ENCODE measurements at places on chromosomes 5 and 9.

DNA sequence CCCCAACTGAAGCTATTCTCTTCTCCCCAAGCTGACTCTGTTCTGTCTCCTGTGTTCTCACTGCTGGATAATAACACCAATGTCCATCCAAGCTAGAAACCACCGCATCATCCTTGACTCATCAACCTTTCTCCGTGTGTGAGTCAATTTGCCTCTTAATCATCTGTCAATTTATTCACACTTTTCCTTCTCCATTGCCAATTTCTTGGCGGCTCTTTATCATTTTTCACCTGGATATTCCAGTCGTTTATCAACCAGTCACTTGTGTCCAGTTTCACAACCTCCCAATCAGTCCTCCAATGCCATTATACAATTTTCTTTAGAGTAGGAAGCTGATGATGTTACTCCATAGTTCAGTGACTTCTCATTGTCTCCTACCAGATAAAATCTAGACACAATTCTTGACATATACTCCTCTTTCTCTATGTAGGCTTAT, 45.4 kb upstream of the LIFR start:
- no peak for DNase-seq

- DNase-seq: no peak
Measured at GRCh38 chr5:180290568-180291233, 1.2 kb downstream of the MAPK9 start.

- no peak for DNase-seq
Measured at GRCh38 chr9:96618209-96619123, 1.2 kb downstream of the CDC14B start.

DNA sequence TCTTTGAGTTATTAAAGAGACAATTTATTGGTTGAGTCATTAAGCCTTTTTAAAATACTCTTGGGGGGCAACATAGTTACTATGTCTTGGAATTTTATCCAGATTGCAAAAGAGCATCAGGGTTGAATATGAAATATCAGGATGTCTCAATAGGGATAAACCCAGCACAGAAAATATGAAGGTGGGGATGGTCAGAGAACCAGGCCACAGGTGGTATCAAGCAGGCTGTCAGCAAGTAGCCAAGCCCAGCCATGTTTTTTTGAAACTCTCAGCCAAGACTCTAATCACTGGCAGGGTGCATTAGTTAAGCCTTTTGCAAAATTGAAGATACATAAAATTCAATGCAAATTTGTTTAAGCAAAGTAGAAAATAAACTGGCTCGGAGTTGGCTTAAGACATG, 468.9 kb downstream of the DTWD2 start:
- no peak for DNase-seq

GRCh38 chr5:102782217-102782872, 27.2 kb downstream of the PAM start:
- no peak for DNase-seq

GRCh38 chr5:129022599-129022998, 57.3 kb downstream of the SLC27A6 start:
- no peak for DNase-seq

DNA sequence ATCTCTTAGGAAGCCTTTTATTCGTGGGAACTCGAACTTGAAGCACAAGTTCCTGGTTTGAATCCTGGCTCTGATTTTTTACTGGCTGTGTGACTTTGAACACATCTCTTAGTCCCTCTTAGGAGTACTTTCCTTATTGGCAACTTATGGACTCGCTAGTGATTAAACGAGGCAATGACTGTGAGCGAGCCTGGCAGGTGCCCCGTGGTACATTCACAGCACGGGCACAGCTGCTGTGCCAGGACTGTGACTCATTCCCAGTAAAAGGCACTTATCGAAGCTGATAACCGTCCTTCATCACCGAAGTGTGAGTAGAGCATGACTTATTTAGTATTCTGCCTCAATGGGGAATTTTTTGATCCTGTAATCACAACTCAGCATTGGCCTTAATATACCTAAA, 22.7 kb downstream of the CFAP90 start:
- no peak for DNase-seq

DNA sequence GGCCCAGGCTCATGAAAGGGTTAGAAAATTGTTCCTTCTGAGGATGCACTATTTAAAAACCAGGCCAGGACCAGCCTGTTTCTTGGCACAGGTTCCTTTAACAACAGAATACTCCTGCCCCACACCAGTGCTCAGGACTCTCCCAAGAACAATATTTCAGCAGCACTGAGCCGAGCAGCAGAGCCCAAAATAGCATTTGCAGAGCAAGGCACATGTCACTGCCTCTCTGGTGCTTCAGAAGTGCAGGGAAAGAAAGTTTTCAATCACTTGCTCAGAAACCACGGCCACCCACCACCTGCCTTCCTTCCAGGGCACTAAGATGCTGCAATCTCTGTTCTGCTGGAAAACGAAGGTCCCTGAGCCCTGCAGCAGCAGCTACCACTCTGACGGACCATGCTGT, 77.6 kb downstream of the SIL1 start:
- DNase-seq: no peak

DNA sequence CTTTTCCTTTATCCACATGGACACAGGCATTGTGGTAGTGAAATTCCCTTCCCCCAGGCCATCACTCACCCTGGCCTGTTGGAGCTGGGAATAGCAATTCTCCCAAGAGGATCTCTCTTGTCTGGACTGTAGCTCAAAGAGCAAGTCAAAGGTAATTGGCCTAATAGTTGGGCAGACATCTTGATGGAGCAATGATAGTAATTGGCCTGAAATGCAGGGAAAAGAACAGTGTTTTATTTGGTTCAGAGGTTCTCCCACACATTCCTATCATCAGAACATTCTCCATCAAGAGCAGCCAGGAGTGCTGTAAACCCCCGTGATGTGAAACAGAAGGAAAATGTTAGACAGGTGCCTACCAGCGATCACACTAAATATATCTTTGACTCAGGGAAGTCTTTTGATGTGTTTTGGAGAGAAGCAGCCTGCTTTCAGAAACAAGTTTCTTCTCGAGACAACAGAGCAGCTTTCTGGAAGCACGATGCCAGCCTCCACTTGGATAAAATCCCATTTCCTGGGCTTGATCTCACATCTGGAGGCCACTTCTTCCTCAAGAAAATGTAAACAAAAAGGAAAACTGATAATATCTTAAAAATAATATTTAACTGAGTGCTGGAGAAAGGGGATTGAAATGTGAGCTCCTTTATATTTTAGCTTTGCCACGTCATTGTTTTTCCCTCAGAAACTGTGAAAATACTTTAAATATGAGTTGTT, 198.1 kb upstream of the WWC1 start:
- no peak for DNase-seq

DNA sequence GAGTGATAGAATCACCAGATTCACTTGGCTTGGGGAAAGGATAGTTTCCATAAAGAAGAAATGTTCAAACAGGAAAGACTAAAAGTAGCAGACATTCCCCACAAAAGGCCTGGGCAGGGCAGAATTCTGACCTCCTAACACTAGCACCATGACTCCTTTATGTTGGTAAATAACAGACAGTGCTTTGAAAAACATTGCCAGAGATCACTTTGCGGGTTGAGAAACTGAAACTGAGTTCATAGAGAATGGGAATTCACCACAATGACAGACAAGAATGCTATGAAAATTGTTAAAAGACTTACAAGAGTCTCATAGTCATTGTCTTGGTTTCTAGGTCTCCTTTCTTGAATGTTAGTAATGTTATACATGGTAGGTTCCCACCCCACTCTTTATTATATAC, 172.5 kb upstream of the GLRA1 start:
- DNase-seq: no peak

- no peak for DNase-seq
Measured at GRCh38 chr9:18855656-18856055, 177.4 kb downstream of the SAXO1 start.

- no peak for DNase-seq
Measured at GRCh38 chr9:20853866-20854265, 169.8 kb downstream of the FOCAD start.

GRCh38 chr9:115649991-115650472, 503.6 kb upstream of the PAPPA start:
- DNase-seq: no peak

- no peak for DNase-seq
Measured at GRCh38 chr5:93915142-93915553, 173.7 kb upstream of the POU5F2 start.

- no peak for DNase-seq
Measured at GRCh38 chr5:74167206-74167929, 473.2 kb downstream of the ENC1 start.

DNA sequence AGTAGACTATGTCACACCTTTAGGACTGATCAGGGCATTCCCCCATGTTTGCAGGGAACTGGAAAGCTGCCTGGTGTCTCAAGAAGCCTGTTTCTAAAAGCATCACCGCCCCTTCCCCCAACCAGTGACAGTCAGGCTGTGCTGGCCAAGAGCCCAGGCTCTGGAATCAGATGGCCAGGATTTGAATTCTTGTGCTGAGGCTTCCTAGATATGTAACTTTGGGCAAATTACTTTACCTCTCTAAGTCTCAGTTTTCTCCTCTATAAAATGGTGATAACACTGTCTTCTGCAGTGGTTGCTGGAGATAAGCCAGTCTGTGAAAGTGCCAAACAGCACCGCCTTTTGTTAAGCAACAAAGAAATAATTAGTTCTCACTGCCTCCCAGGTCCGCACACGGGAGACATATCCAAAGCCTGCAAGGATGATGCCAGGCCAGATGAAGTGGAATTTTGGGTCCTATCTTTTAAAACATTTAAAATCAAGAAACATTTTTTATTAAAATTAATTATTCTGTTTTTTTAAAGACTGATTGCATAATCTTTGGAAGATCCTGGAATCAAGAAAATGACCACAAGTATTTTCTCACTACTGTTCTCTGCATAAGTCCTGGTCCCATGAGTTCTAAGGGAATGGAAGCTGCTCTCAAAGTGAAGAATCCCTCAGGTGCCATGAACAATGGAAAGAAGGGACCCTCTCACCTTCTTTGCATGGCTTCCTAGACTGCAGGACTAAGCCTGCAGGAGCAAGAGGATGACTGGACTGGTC, 13.9 kb downstream of the SLC31A2 start:
- no peak for DNase-seq

GRCh38 chr9:38318759-38319495, 73.6 kb upstream of the ALDH1B1 start:
- DNase-seq: no peak

- no peak for DNase-seq
Measured at GRCh38 chr5:90949469-90950358, 391.1 kb downstream of the ADGRV1 start.

DNA sequence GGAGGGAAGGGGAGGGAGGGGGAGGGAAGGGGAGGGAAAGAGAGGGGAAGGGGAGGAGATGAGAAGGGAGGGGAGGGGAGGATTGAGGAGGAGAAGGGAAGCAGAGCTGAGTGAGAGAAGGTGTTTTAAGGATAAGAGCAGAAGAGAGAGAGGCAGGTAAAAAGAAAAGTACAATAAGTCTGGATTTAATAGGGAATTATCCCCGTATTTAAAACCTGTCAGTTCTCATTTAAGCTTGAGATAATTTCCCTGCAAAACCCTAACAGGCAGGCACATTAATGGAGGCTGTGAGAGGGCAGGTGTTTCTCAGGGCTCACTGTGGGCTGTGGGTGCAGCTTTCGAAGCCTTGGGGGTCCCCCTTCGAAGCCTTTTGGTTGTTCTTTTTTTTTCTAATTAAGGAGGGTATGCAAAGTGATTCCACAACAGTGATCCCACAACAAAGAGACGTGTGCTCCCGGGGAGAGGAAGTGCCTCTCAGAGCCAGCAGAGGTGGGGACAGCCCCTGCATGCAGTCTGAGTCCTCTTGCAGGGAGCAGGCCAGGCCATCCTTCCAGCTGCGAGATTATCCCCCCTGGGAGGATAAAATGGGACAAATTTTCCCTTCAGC, 317.9 kb upstream of the IRX1 start:
- no peak for DNase-seq

- no peak for DNase-seq
Measured at GRCh38 chr5:79898611-79899010, 92.5 kb downstream of the MTX3 start.

- DNase-seq: no peak
Measured at GRCh38 chr9:129109537-129109903, 1.1 kb downstream of the CRAT start.

- no peak for DNase-seq
Measured at GRCh38 chr9:82208741-82209450, 220.3 kb downstream of the SPATA31D1 start.

- no peak for DNase-seq
Measured at GRCh38 chr5:17180330-17180843, 37.0 kb upstream of the BASP1 start.

DNA sequence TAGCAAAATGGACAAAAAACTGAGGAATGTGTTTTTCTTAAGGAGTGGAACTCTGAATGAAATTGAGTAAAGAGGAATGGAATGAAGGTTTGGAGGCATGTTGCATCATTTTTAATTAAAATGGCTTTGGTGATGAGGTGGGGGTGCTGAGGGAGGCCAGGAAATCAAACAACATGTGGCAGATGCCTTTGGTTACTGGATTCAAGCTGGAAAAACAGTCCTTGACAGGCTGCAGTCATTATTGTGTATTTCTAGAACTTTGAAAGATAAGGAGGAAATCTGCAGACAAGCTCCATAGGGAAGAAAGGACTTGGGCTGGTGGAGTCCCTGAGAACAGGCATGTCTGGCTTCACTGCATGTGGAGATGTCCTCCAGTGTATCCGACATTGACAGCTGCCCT, 203.5 kb upstream of the HAPLN1 start:
- no peak for DNase-seq

GRCh38 chr5:172943283-172943841, 15.9 kb upstream of the RPL26L1 start:
- DNase-seq: no peak

- DNase-seq: no peak
Measured at GRCh38 chr5:87946271-87946670, 322.4 kb downstream of the TMEM161B start.

DNA sequence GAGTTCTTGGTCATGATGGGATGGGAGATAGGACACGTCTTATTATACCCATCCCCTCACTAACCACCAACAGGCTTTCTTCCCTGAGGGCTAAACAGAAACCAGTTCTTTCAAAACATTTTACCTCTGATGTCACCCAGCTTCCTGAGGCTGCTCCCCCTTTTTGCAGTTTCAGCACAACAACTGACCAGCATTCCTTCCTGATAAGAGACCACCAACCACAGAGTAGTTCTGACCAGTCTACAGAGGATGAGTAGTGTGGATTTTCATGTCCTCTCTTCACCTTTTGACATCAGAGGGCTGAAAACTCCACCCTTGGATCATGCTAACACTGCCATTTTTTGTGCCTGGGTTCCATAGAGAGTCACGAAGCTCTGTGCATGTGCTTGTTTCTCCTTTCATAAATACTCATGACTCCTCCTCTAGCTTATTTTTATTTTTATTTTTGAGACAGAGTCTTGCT, 82.6 kb downstream of the OSTF1 start:
- no peak for DNase-seq

Measured in NCI-H1436 treated with DMSO at 0.1 percent for 48 hours (cell line).